ENCODE measurements at places on chromosomes 7 and 10.

DNA sequence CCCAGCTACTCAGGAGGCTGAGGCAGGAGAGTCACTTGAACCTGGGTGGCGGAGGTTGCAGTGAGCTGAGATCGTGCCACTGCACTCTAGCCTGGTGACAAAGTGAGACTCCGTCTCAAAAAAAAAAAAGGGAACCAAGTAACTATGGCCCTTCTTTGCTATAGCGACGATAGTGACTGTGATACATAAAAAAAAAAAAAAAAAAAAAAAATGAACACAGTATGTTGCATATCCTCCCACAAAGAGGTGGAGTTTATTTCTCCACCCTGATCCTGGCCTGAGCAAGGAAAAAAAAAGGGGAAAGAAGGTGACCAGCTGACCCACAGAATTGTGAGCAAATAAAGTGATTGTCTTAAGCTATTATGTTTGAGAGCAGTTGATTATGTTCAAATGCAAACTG is 42.3 kb upstream of the STEAP1B start:
- DNase-seq: no peak

DNA sequence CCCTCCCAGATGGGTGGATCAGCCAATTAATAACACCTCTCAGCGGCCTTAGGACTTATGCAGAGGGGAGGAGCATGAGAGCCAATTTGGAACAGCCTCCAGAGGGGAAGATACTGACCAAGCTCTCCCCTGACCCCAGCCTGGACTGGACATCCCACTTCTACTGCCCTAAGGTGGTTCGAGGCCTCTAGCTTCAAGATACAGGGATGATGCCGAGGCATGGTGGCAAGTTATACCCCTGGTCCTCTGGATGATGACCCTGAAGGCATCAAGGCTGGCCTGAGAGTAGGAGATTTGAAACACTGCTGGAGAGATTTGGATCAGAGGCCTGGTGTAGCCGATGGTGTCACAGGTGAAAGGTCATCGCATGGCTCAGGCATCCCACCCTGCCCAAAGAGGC is 3.2 kb downstream of the CDH23 start:
- DNase-seq: no peak

DNA sequence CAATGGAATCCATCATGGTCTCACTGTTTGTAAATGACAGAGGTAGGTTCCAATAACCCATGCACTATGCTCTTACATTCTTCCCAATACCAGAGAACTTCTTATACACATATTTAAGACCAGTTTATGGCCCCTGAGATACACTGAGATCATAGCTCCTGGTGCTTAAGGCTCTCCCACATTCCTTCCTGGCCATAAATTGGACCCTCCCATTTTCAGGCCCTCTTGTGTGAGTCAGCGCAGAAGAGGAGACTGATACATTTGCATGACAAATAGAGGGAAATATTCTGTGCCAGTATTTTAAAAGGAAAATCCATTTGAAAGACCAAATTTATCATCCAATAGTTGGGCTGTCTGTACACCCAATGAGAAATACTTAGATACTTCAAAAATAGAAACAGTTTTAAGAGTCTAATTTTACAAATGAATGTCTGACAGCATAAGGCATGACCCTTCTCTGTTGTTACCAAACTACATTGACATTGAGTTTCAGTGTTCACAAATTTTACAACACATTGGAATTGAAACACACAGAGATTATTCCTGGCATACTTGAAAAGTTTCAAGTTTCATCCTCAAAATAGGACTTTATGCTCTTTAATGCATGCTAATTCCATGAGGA is 35.3 kb downstream of the SLC16A9 start:
- no peak for DNase-seq

GRCh38 chr7:91039033-91039432 is 225.2 kb upstream of the FZD1 start:
- DNase-seq: no peak

- DNase-seq: no peak
Measured at GRCh38 chr10:14355750-14356149, 25.0 kb upstream of the FRMD4A start.

DNA sequence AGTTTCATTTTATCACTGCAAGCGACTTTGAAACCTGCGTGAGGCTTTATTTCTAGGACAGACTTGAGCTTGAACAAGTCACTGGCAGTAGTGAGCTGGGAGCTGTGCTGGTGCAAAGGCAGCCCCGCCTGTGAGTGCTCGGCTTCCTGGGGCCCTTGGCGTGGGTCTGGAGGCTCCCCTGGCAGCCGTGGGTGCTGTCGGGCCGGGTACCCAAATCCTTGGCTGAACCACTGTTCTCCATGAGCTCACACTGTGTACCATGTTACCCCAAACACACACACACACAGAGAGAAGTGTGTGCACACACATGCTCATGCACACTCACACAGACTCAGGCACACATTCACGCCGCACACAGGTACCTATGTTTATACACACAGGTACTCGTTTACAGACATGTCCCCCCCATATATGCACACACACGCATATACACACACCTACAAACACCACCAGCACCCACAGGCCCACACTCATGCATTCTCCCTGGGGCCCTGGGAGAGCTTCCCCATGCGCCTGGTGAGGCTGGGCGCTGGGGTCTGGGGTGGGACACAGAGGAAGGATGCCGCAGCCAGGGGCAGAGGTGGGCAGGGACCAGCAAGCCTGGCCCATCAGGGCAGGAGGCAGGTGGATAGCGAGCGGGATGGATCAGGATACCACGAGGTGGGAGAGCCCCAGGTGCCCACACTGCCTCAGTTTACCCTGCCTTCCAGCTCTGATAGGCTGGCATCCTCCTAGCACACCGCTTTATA is 158.8 kb downstream of the ADARB2 start:
- no peak for DNase-seq

GRCh38 chr7:95963446-95963990 is 191.2 kb downstream of the DYNC1I1 start:
- no peak for DNase-seq

GRCh38 chr7:66356277-66356721 is 151.2 kb downstream of the TPST1 start:
- DNase-seq: no peak

DNA sequence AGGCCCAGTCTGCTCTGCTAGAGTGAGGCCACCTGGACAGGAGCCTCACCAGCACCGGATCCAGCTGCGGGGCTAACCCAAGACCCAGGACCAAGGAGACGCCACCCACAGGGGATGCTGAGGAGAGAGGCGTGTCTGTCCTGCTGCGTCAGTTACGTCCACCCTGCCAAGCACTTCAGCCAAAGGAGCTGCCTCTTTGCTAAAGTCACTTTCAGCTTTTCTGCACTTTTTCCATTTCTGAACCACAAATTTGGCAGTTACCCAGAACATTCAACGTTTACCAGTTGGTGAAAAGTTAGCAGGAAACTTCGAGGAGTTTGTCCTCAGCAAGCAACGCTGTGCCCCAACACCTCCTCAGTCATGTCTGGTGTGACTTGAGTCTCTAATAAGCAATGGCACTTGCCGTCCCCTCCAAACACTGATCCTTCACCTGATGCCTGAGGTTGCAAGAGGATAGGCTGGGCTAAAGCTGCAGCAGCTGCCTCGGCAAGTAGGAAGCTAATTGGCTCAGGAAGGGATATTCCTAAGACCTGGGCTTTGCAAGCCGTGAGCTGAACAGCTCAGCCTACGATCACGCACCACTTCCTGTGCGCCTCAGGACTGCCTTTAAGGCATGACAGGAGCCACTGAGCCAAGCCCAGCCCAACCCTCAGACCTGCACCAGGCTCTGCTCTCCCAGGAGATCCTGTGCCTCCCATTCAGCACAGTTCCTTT is 40.1 kb downstream of the KCNH2 start:
- no peak for DNase-seq

- no peak for DNase-seq
Measured at GRCh38 chr7:110921595-110922151, 169.3 kb upstream of the LRRN3 start.

DNA sequence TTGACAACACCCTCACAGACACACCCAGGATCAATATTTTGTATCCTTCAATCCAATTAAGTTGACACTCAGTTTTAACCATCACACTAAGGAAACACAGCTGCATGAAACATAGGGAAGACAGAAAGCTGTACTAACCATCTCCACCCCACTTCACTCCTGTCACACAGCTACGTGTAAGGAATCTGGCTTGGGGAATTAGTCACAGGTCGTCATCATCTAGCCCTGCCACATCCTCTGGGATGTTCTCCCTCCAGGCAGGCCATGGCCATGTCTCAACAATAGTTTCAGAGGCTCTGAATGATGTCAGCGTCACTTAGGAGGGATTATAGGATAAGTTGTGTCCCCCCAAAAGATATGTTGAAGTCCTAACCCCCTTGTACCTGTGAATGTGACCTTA is 10.8 kb upstream of the SEMA3C start:
- DNase-seq: no peak

- DNase-seq: no peak
Measured at GRCh38 chr10:30637881-30638467, 8.4 kb upstream of the LYZL2 start.

GRCh38 chr7:91557789-91558404 is 293.7 kb downstream of the FZD1 start:
- DNase-seq: no peak

DNA sequence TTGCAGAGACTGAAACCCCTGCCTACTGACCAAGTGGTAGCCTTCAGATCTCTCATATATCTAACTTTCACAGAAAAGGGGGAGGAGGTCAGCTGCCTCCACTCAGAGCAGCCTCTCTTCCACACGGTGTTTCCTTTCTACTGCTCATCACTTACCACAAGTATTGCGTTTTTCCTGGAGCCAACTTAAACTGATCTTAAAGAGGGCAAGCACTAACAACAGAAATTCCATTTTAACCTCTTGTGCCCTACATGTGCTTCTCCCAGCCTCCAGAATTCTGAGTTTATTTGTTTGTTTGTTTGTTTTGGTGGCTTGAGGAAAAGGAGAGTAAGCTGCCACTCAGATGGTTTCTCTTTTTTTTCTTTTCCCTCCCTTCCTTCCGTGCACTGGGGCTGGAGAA is 19.1 kb downstream of the SKIDA1 start:
- DNase-seq: no peak

DNA sequence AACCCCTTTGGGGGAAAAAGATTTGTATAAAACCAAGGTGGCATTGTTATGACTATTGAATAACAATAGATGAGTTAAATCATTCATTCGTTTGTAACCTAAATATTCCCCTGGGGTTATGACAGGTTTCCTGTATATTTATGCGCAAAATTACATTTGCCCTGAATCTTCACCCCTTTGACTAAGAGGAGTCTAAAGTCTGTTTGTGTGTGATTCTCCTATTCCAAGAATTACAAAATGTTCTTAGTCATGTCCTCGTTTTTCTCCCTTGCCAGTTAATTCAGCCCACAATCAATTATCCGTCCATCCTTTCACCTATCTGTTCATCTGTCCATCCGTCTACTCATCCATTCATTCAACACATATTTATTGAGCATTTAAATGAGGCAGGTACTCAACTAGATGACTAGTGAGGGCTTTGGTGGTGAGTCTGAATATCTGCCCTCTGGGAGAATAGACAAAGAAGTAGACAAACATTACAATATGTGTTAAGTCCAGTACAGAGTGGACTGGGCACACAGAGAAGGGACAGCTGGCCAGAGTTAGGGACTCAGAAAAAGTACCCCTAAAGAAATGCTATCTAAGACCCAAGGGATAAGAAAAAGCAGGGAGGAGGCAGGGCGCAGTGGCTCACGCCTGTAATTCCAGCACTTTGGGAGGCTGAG is 35.6 kb upstream of the TCF7L2 start:
- DNase-seq: no peak

DNA sequence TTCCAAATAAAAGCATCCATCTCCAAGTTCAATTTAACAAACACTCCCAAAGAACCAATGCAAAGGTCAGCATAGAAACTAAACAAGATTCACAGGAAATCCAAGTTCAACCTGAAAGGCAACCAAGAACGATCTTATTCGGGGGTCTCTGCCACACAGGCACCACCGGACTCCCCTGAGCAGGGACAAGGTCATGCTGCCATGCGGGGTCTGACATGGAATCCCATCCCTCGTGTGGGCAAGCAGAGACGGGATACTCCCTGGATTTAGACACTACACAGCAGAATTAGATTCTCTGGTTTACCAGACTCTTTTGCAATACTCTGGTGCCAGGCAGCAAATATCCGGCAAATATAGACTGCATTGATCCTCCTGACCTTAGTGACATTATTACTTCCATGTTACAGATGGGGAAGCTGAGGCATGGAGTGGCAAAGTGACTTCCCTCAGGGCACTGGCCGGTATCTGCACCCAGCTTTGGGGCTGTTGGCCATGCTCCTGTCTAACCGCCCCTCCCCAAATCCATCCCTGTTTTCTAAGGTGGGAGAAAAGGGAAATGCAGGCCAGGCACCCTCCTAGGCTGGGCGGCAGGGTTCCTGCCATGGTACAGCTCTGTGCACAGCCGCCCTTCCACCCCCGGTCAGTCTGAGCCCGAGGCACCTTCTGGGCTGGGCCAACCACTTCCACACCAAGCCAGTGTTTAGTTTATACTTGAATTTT is 111.8 kb downstream of the VIPR2 start:
- no peak for DNase-seq

DNA sequence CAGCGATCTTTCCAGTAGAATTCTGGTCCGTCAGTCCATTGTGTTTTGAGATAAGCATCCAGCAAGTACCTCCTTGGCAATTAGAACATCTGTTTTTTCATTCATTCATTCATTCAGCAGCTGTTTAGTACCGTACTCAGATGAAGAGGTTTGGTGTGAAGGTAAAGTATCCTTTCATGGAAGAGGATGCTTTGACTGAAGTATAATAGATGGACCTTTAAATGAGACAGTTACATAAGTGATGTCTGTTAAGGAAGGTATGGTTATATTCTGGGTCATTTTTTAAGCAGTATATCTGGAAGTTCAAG is 1.2 kb downstream of the MAPK8 start:
- no peak for DNase-seq

GRCh38 chr10:12787297-12787696 is 214.2 kb downstream of the CCDC3 start:
- no peak for DNase-seq

DNA sequence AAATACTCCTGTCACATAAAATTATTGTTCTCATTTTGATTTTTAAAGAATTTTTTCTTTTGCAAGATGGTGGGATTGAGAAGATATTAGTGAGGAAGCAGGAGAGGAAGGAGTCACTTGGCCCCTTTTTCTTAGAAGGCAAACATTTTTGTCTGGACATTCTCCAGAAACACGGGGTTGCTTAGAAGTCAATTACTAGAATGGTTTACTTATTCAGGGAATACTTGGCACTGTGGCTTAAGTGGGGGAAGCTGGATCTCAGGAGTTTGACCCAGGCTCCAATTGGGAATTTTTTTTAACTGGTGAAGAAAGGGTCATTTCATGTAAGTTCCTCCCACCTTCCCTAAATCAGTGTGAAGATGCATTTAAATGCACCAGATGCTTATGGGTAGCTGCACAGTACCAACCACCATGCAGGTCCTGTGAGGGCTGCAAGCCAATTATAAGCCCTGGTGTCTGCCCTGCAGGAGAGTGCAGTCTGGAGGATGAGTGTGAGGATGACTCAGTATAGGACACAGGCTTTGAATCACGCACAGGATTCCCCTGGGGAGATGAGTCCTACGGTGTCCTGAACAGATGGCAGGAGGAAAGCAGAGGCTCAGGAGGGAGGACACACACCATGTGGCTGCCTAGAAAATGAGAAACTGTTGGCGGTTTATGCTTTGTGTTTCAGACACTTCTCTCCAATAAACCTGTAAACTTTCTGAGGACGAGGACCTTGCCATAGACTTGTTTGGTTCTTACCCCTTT is 299.1 kb downstream of the PLXNA4 start:
- no peak for DNase-seq
